CD4-positive, alpha-beta memory T cell (primary cell): ENCODE measurements at places on chromosomes 7 and 10. TPM values are rescaled to one million over a fixed set of nuclear protein-coding genes. Genes with fewer than 3 reads are reported as not detected.

OR2A5 gene
- polyA plus RNA-seq = not detected

SYCE1 gene
- 0.91 TPM for polyA plus RNA-seq

GRCh38 chr10:112407696-112408095, 33.8 kb downstream of the ACSL5 start:
- H3K4me3 ChIP-seq = no peak overlapping the region
- no peak for DNase-seq
- no peak overlapping the region for H3K27ac ChIP-seq

PPP1R17 gene
- not detected for polyA plus RNA-seq

PRXL2A gene
- 6.0 TPM for polyA plus RNA-seq

CXCL12 gene
- polyA plus RNA-seq = not detected

DNA sequence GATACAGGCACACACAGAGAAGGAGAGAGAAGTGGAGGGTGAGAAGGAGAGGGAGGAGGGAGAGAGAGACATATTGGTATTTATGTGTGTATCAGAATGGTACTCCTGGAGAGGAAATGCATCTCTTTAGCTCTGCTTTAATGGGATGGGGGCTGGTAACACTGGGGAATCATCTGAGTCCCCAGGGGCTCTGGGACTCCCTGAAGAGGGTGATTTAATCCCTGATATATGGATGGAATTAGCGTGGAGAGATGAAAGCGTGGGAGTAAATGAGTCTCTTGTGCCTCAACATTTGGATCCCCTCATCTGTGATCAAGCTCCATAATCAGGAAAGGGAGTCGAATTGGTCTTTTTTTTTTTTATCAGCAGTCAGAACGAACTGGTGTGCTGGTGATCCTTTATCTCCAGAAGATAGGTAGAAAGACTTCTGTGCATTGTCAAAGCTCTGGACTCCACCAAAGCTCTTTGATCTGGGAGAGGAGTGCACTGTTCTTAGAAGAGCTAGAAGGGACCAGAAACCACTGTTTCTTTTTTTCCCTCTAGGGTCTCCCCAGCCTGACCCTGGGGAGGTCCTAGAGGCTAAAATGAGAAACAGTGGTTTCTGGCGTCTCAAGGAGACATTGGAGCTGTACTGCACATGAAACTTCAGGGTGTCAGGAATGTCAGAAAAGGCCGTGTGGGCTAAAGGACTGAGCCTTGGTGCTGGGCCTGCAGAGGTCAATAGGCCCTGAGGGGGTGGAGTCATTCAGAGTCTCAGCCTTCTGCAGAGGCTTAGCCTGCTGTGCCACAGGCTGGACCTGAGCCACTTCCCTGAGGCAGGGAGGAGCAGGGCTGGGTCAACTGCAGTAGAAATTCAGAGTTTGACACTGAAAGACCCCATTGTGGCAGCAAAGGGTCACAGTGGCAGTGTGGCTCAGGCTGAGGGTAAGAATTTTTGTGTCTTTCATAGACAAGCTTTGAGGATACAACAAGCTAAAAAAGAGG, 234.4 kb upstream of the SLC26A5 start:
- no peaks in the 10 kb centered on the region for H3K27me3 ChIP-seq
- no peaks in the 10 kb centered on the region for H3K36me3 ChIP-seq
- no peak for DNase-seq
- H3K4me1 ChIP-seq = no peaks in the 10 kb centered on the region
- H3K27ac ChIP-seq = no peak overlapping the region

GDF10 gene
- 0.19 TPM for polyA plus RNA-seq

DNA sequence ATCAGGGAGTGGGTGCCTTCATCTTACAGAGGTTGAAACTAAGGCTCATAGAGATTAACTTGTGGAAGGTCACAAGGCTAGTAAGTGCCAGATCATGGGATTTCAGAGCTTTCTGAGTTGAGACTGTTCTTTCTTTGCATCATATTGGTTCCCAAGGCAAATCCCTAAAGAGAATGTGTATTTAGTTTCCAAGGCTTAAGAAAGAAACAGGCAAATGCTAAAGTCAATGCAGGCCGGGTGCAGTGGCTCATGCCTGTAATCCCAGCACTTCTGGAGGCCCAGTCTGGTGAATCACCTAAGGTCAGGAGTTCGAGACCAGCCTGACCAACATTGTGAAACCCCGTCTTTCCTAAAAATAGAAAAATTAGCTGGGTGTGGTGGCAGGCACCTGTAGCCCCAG, 19.8 kb downstream of the CDK1 start:
- no peak for DNase-seq
- no peak overlapping the region for H3K27ac ChIP-seq
- no peak overlapping the region for H3K4me3 ChIP-seq
- H3K4me1 ChIP-seq = no peaks in the 10 kb centered on the region
- H3K36me3 ChIP-seq = no peaks in the 10 kb centered on the region

GRCh38 chr10:103493916-103494877, 692 bp downstream of the NEURL1 start:
- DNase-seq = peak; percentile 48
- H3K36me3 ChIP-seq = no peaks in the 10 kb centered on the region
- no peak overlapping the region for H3K4me3 ChIP-seq
- no peak overlapping the region for H3K27ac ChIP-seq
- peaks cover 21% of the 10 kb centered on the region for H3K4me1 ChIP-seq

DNA sequence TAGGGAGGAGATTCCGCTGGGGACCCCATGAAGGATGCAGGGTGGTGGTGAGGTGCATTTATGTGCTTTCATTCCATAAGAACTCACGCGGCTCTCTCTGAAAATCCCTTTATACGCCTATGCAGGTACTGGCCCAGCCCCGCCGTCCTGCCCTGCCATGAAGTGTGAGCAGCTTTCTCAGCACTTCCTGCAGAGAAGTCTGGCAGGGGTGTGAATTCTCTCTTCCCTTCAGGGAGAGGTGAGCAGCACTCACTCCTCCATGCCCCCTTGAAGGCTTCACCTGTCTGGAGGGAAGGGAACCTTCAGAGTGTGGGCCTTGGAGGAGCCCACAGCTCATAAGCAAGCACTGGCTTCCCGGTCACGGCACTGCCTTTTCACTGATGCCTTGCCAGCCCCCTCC, 34.0 kb downstream of the PPP2R2D start:
- peaks cover 49% of the 10 kb centered on the region for H3K4me1 ChIP-seq
- DNase-seq = no peak
- peaks cover 28% of the 10 kb centered on the region for H3K36me3 ChIP-seq
- H3K4me3 ChIP-seq = no peak overlapping the region

DNA sequence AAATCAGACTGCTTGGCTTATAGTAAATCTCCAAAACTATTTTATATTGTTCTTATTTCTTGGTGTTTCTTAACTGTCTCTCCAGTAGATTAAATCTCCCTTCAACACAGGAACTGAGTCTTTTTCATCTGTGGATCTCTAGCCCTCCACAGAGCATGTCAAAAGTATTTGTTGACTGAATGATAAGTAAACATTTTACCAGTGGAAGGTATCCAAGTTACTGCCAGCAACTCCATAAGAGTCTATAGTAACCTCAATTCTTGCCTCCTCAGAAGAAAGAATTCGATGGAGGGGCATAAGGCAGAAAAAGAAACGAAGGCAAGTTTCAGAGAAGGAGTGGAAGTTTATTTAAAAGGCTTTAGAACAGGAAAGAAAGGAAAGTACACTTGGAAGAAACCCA, 293.9 kb upstream of the DKK1 start:
- H3K4me1 ChIP-seq = no peaks in the 10 kb centered on the region
- no peaks in the 10 kb centered on the region for H3K27me3 ChIP-seq
- no peaks in the 10 kb centered on the region for H3K36me3 ChIP-seq
- no peak overlapping the region for H3K4me3 ChIP-seq
- no peak for DNase-seq
- H3K27ac ChIP-seq = no peak overlapping the region

SPDYE2 gene
- polyA plus RNA-seq = 1.7 TPM

OR2A7 gene
- not detected for polyA plus RNA-seq

- no peaks in the 10 kb centered on the region for H3K4me1 ChIP-seq
- H3K36me3 ChIP-seq = no peaks in the 10 kb centered on the region
- no peak for DNase-seq
- no peak overlapping the region for H3K27ac ChIP-seq
Observed at GRCh38 chr7:133824132-133824531, 303.0 kb upstream of the LRGUK start.

- no peak overlapping the region for H3K27ac ChIP-seq
- H3K4me3 ChIP-seq = no peak overlapping the region
- no peaks in the 10 kb centered on the region for H3K27me3 ChIP-seq
- H3K4me1 ChIP-seq = no peaks in the 10 kb centered on the region
Observed at GRCh38 chr7:149544028-149544427, 46.4 kb upstream of the ZNF746 start.
